Heart right ventricle (tissue), 16 donors: ENCODE measurements at places on chromosomes 5 and 9. TPM values are rescaled to one million over a fixed set of nuclear protein-coding genes. Genes with fewer than 3 reads are reported as not detected.

GRCh38 chr9:127451858-127452656 is 747 bp downstream of the LRSAM1 start:
- H3K27me3 ChIP-seq = no peaks in the 10 kb centered on the region
- peak; percentile 47 for DNase-seq
- H3K27ac ChIP-seq = peak overlapping the region; percentile 94
- H3K36me3 ChIP-seq = peaks cover 53% of the 10 kb centered on the region
- H3K4me3 ChIP-seq = peak overlapping the region; percentile 67

DNA sequence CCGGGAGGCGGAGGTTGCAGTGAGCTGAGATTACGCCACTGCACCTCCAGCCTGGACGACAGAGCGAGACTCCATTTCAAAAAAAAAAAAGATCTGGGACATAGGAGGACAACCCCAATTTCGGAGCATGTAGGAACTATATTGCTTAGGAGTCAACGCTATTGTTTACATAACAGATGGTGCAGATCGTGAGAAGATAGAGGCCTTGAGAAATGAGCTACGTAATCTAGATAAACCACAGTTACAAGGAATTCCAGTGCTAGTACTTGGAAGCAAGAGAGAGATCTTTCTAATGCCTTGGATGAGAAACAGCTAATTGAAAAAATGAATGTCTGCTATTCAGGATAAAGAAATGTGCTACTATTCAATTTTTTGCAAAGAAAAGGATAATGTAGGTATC is 20.3 kb downstream of the TBC1D2 start:
- no peaks in the 10 kb centered on the region for H3K27me3 ChIP-seq
- H3K4me1 ChIP-seq = no peaks in the 10 kb centered on the region
- H3K27ac ChIP-seq = no peak overlapping the region
- no peak overlapping the region for H3K4me3 ChIP-seq

DNA sequence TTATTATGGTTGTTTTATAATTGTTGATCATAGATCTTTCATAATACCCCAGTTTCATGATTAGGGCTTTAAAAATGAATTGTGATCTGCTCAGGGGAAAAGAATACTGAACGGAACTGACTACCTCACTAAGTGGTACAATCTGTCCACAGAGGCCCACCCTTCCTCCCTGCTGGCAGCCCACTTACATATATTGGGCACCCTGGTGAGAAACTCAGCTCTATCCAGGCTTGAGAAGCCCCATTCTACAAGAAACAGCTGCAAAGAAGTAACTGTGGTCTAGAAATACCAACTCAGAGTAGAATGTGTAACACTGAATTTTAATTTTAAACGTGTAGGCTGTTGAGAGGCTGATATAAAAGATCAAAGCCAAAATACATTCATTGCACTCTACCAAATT is 46.9 kb downstream of the TSSK1B start:
- H3K4me3 ChIP-seq = no peak overlapping the region
- no peaks in the 10 kb centered on the region for H3K4me1 ChIP-seq
- H3K27me3 ChIP-seq = no peaks in the 10 kb centered on the region
- no peak overlapping the region for H3K27ac ChIP-seq
- H3K36me3 ChIP-seq = no peaks in the 10 kb centered on the region

DNA sequence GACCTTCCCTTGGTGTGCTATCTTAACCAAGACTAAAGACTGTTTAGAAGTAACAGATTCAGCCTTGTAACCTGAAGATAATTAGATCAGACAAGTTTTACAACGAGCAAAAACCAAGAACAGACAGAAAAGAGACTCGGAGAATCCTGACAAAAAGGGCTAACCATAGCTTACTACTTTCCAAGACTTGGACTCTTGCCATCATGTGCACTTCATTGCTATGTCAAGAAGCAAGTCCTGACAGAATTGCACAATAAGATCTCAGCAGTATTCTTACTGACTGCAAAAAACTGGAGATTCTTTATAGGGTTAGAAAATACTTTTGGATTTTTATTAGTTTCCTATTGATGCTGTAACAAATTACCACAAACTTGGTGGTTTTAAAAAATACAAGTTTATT is 1539.0 kb upstream of the NUDT12 start:
- H3K27ac ChIP-seq = no peak overlapping the region
- no peaks in the 10 kb centered on the region for H3K27me3 ChIP-seq
- H3K36me3 ChIP-seq = no peaks in the 10 kb centered on the region
- no peak overlapping the region for H3K4me3 ChIP-seq

GRCh38 chr9:112384690-112385089 is 4.8 kb downstream of the HSDL2 start:
- no peak overlapping the region for H3K4me3 ChIP-seq
- no peak for DNase-seq
- H3K27ac ChIP-seq = peak overlapping the region; percentile 41
- H3K27me3 ChIP-seq = no peaks in the 10 kb centered on the region
- no peaks in the 10 kb centered on the region for H3K36me3 ChIP-seq
- H3K4me1 ChIP-seq = peaks cover 41% of the 10 kb centered on the region

DNA sequence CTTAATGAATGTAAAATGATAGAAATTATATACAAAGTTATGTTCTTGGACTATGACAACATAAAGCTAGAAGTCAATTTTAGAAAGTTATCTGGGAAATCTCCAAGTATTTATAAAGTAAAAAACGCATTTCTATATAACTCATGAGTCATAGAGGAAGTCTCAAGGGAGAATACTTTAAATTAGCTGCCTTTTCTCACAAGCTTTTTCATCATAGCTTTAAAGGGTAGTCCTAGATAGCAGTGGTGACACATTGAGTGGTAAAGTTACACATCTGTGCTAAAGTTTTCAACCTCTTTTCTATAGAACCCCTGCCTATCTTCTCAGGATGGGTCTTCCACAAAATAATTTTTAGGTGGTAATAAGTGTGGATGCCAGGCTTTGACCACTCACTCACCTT is 598.3 kb upstream of the FAM174A start:
- no peak for DNase-seq
- H3K4me3 ChIP-seq = no peak overlapping the region
- no peak overlapping the region for H3K27ac ChIP-seq
- no peaks in the 10 kb centered on the region for H3K27me3 ChIP-seq

- no peak overlapping the region for H3K27ac ChIP-seq
- no peaks in the 10 kb centered on the region for H3K4me1 ChIP-seq
- no peaks in the 10 kb centered on the region for H3K36me3 ChIP-seq
- H3K4me3 ChIP-seq = no peak overlapping the region
- H3K27me3 ChIP-seq = no peaks in the 10 kb centered on the region
Measured at GRCh38 chr5:164560216-164560615, 1054.8 kb downstream of the MAT2B start.

DNA sequence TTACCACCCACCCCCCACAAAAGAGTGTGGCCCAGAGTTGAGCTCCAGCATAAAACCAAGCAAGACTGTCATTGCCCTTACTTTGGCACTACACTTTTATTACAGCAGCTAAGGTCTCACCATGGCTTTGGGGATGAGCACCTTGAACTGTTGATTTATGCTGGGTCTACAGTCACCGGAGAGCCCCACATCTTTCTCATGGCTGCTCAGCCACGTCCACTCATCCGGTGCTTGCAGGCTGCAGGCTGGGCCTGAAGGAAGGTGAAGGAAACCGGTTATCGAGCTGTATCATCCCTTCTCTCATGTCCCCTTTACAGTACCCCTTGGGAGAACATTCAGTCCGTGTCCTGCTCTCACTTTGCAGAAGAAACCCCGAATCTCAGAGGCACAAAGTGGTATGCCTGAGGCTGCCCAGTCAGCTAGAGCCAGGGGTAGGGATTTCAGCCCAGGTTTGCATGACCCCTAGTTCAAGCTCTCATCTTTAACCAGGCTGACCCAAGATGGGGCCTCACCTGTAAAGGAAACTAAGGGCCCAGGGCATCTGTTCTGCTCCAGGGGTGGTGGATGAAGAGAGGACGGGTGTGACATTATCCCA is 11.6 kb downstream of the TMOD1 start:
- no peaks in the 10 kb centered on the region for H3K36me3 ChIP-seq
- H3K4me1 ChIP-seq = peaks cover 12% of the 10 kb centered on the region
- no peak for DNase-seq
- no peaks in the 10 kb centered on the region for H3K27me3 ChIP-seq
- no peak overlapping the region for H3K27ac ChIP-seq

CDX1 gene
- not detected for total RNA-seq

PCDHGB7 gene
- total RNA-seq = 11.4 TPM

DNA sequence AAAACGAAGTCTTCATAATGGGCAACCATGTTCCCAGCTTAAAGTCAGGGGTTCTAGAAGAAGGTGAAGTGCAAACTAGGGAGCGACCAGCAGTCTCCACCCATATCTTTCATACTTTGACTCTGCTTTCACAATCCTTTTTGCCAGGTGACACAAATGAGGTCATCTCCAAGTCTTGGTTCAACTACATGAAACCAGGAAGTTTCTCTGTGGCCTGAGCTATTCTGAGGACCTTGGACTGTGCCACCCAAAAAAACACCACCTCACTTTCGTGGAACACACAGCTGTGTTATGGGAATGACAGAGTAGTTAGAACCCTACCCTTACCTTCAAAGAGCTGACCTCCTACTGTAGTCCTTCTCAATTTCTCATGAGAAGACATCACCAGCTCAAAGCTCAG is 309.2 kb downstream of the AGTPBP1 start:
- DNase-seq = no peak
- no peak overlapping the region for H3K4me3 ChIP-seq
- no peaks in the 10 kb centered on the region for H3K4me1 ChIP-seq
- peak overlapping the region; percentile 30 for H3K27ac ChIP-seq

ZNF300 gene
- 1.0 TPM for total RNA-seq

DNA sequence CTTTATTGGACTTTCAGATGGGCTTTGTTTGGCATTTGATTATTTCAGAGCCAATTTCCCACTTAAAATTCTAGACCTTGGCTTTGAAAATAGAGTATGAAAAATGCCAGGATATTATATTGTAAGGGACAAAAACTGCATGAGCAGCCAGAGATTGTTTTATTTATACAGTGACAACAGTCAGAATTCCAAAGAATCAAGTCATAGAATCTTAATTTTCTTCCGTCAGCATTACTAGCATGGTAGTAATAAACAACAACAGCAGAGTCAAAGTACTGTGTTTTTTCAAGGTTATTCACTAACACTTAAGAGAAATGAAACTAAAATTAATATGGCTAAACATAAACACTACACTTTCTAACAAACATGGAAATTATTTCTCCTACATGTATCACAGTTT is 52.2 kb downstream of the MLLT3 start:
- H3K27ac ChIP-seq = no peak overlapping the region
- no peak overlapping the region for H3K4me3 ChIP-seq
- no peaks in the 10 kb centered on the region for H3K4me1 ChIP-seq
- H3K27me3 ChIP-seq = no peaks in the 10 kb centered on the region
- DNase-seq = no peak

UGT3A1 gene
- total RNA-seq = not detected

SLC34A3 gene
- not detected for total RNA-seq
